ENCODE measurements at places on chromosomes 7 and 10.
A peak's percentile ranks its signal among the peaks of the same experiment; 100 is the strongest.

GRCh38 chr10:35564341-35564968 lies 40.7 kb upstream of the GJD4 start:
- no peak for DNase-seq

DNA sequence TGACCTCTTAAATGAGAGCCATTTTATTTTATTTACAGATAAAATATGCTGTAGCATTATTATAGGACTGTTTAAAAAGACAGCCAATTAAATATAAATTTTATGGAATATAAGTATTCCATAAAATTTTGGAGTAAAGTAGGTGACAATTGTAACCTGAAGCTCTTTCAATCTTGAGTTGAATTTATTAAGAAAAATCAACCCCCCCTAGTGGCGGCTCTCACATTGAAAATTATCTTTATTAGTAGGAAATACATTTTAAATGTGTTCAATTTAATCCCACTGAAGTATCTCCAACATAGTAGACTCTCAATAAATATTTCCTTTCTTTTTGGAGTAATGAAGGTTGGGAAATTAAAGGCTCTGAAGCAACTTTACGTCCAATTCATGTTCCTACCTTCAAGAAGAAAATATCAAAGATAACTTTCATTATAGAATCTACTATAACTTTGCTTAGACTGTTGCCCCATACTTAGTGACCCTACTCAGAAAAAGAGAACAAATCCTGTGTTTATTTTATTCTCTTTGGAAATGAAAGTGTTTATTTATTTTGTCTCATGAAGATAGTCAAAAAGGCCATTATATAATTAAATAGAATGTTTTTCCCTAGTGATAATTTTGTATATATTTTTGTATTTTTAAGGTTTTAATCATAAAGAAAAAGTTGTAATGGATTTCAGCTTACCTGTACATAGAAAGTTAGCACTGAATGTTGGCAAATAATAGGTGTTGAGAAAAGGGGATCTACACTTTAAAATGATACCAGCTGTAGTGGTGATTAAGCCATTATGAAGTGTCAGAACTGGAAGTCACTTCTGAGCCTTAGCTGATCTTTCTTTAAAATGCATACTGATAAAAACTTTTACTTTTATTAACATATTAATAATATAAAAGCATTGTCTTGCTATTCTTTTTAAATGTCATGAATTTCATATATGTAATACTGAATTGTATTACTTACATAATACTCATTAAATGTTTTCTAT lies 3.3 kb downstream of the AHR start:
- DNase-seq = peak; percentile 52

- no peak for DNase-seq
These were observed 177.9 kb downstream of the CHN2 start for GRCh38 chr7:29372351-29373090.

DNA sequence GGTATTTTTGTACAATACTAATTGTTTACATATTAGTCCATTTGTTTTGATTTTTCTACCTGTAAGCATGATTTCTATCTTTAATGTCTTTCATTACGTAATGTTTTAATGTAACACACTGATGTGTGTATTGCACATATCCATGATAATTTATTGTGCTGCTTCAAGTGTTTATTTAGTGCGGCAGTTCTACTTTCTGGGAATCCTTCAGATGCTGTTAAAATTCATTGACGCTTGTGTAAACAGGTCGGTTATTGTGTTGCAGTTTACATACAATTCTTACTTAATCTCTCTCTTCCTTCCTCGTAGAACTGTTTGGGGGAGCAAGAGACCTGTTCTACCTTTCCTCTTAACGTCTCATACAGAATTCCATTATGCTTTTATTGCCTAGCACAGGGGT lies 6.9 kb downstream of the TMEM60 start:
- no peak for DNase-seq

DNA sequence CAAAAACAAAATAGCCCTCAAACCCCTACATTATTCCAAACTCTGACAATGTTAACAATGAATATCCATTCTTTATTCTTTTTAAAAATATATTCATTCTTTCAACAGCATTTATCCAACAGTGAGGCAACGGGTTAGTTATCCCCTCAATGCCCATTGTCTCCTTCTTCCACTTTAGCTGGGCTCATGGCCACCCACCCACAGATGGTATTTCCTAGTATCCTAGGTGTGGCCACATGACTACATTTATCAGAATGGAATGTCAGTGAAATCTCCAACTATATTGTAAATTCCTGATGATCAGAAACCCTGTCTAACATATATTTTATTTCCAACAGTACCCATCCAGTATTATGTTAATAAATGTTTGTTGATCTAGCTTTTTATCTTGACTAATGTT lies 13.6 kb downstream of the HOXA1 start:
- DNase-seq = no peak

DNA sequence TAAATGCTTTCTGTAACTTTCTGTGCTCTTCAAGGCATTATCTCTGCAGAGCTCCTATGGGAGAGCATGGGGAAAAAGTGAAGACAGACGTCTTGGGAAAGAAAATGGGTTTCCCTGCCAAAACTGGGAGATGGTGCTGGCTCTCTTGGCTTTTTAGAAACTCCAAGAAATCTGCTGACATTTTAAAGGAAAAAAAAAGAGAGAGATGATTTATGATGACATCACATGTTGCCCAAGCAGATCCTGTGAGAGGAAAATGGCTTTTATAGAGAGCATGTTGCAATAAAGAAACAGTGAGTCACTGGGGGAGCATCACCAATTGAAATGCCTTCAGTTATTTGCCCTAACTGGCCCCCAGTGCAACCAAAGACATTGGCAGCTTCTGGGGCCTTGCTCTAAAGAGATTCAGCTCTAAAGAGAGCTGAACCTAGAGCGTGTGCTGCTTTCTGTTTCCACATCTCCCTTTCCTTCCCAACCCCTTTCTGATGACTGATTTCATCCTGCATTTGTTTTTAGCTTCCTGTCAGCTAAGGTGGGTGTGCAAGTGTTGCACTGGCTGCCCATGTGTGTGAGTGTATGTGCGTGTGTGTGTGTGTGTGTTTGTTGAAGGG lies 37.7 kb downstream of the LRMDA start:
- DNase-seq = peak; percentile 41

- DNase-seq = no peak
These were observed 290.1 kb downstream of the TCERG1L start for GRCh38 chr10:131021246-131021895.

GRCh38 chr7:3806516-3806915 lies 505.5 kb downstream of the SDK1 start:
- no peak for DNase-seq

- no peak for DNase-seq
These were observed 30.4 kb downstream of the PFKFB3 start for GRCh38 chr10:6232846-6233724.

Data from Caco-2 (cell line).